ENCODE measurements at places on chromosomes 3 and 15. TPM values are rescaled to one million over a fixed set of nuclear protein-coding genes. Genes with fewer than 3 reads are reported as not detected.

The SPINT1 gene
- 0.28 TPM for total RNA-seq

The PSTPIP1 gene
- 0.56 TPM for total RNA-seq

The DOCK3 gene
- total RNA-seq, result 0.28 TPM

The LRTM1 gene
- not detected for total RNA-seq

The DUOXA1 gene
- total RNA-seq, result not detected

All from regular cardiac myocyte (primary cell).